NCI-H345 (cell line): ENCODE measurements at places on chromosomes 6 and 20.

- DNase-seq: no peak
Measured at GRCh38 chr6:6816716-6817115, 228.2 kb downstream of the LY86 start.

- no peak for DNase-seq
Measured at GRCh38 chr6:39280247-39280731, 33.9 kb downstream of the KCNK17 start.

GRCh38 chr6:167697316-167697715, 129.4 kb upstream of the AFDN start:
- no peak for DNase-seq

DNA sequence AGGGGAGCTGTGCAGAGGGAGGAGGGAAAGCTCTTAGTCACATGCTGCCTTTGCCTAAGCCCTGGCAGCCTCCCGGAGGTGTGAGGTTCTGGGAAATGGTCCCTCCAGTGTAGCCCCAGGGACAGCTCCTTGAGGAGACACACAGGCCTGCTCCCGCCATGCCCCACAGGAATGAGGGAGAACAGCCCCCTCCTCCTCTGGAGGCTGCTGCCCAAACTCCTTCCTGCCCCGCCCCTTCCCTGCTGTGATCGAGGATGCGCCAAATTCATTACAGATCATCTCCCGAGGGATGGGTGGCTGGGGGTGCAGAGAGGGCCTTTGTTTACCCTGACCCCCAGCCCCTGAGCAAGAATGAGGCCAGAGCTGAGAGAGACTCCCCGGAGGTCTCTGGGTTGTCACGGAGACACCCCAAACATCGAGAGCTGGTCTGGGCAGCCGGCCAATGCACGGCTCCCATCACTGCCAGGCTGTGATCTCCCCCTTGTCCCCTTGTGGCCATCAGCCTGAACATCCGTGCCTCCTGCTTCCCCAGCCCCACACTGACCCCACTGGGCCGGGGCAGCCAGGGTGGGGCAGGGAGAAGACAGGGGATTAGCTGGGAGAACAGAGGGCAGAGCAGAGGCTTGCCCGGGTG, 8.4 kb downstream of the CYP21A2 start:
- peak; percentile 15 for DNase-seq

DNA sequence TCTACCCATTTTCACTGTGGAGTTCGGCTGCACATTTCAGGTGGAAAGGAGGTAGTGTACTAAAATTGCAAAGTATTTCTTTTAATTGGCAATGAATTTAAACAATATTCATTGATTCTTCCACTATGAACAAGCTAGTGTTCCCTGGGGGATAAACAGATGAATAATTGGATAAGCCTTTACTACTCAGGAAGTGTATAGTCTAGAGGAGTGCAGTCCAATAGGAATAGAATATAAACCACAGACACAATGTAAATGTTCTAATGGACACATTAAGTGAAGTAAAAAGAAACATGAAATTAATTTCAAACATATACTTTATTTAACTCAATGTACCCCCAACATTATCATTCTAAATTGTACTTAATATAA, 28.7 kb downstream of the SGK1 start:
- DNase-seq: no peak

DNA sequence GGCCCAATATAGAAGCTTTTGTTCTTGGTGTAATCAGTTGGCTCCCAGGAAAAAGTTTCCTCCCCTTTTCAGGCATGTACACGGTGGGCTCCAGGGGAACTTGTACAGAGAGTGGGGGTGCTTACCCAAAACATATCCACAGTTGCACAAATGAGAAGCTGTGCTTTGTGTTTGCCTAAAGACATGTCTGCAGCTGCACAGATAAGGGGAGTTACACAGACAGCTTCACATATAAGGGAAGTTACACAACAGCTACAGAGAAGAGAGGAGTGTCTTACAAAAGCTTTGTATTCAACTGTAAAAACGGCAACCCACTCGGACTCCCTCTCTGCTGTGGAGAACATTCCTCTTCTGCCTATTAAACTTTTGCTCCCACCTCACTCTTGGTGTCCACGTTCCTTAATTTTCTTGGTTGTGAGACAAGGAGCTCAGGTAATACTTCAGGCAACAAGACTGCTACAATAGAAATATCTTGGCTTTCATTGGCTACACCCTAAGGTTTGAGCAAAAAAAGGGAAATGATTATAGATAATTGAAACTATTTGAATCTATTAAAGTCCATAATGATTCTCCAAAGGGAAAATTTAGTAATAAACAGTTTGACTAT, 7.4 kb upstream of the PNRC1 start:
- DNase-seq: no peak

GRCh38 chr6:56450882-56451739, 191.6 kb downstream of the DST start:
- no peak for DNase-seq

DNA sequence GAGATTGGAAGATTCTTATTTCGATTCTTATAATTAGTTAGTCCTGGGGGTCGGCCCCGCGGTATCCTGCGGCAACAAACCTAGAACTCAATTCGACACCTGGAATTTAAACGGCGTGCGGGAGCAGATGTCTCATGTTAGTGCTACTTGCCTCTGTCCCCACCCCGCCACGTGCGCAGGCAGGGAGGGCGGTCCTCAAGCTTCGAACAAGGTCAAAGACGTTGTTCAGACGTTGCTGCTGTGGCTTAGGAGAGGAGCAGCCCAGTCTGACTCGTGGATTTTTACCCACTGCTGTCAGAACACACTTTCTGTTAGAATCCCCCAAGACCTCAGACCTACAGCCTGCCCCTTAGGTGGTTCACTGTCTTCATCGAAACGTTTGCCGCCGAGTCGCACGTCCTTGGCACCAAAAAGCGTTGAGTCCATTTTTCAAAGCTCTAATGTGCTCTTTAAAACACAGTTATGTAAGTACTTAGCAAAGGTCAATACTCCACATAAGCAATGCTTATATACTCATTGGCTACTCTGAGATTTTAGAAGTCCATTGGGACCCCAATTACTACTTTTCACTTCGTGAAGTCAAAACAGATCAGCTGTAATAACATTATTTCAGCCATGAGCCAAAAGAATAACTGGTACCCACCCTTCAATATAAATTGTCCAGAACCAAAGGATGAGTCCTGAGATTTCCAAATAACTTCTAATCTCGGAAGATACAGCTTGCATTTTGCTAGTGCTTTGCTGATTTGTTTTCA, 2.7 kb upstream of the C6orf62 start:
- peak; percentile 93 for DNase-seq

DNA sequence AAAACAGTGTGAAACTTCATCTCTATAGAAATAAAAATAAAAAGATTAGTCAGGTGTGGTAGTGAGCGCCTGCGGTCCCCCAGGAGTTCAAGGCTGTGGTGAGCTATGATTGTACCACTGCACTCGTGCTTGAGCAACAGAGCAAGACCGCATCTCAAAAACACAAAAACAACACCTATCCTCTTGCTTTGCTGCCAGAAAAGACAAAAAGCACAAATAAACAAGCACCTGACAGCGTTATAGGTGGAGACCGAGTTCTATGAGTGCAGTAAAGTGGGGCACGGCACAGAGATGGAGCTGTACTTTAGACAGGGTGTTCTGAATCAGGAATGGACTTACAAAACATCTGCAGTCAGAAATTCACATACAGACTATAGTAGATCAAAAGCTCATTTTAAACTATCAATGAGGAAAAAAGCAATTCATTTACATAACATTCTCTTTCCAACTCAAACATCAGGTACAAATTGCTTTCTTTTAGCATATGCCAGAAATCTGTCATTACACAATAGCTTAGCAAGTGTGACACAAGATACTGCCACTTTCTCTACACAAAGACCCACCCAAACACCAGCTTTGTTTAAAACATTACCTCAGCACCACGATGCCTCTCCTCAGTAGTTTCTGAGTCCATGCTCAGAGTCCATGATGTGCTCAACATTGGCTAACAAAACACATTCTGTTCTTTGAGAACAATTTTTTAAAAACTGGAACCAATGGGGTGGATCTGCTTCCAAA, 10.1 kb downstream of the EZR start:
- DNase-seq: peak; percentile 41

DNA sequence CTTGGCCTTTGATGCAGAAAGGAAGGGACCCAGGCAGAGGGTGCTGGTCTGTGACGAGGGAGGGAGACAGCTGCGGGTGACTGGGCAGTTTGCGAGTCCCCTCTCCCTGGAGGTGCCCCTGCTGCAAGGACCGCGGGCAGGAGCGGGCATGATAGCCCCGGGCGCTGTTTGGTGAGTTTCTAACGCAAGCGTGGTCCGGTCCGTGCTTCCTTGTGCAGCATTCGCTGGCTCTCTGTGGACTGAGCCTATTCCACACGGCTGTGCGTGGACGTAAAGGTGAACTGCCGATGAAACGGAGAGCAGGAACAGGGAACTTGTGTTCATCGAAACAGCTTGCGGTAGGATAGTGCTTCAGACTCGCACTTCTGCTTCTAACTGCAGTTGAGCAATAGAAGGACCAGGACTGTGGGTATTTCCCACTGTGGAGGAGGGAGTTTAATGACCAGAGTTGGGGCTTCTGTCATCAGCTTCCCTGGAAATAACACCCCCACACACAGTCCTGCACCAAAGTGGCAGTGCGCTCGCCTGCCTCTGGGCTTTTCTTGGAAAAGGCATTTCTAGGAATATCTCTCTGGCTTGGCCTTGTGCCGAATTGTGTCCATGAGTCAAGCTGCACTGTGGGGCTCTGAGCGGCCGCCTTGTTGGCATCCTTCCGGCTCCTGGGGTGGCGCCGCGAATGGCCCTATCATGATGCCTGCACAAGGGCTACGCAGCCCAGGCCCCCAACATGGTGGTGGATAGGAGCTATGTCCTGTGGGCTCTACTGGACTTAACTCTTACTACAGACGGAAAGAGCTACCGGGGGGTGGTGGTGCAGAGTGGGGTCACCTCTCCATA, 48.9 kb downstream of the DUSP22 start:
- no peak for DNase-seq

DNA sequence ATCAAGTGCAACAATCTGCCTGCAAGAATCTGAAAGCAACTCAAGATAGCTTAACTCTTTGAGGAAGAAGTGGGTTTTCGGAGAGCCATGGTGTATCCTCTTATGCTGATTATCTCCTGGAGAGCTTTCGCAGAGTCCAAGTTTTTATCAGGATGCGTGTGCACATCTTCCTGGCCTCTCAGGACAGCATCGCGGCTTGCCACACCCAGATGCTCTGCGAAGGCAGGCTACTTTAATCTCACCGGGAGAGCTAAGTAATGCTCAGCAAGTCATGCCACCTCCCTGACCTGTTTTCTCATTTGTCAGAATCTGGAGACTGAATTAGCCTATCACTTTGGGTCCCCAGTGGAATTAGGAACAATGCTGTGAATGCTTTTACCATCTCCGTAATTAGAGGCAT, 52.9 kb downstream of the TTI1 start:
- no peak for DNase-seq
